ENCODE measurements at places on chromosomes 16 and 17.
A peak's percentile ranks its signal among the peaks of the same experiment; 100 is the strongest.

GRCh38 chr16:11909653-11910545 is 5.9 kb downstream of the GSPT1 start:
- no peak for DNase-seq

- no peak for DNase-seq
Observed at GRCh38 chr17:35245196-35245486, 2.3 kb downstream of the SLFN5 start.

GRCh38 chr17:37844158-37844976 is 79.8 kb upstream of the TBC1D3K start:
- DNase-seq = peak; percentile 54

- DNase-seq = no peak
Observed at GRCh38 chr16:9402293-9402860, 310.9 kb downstream of the HAPSTR1 start.

DNA sequence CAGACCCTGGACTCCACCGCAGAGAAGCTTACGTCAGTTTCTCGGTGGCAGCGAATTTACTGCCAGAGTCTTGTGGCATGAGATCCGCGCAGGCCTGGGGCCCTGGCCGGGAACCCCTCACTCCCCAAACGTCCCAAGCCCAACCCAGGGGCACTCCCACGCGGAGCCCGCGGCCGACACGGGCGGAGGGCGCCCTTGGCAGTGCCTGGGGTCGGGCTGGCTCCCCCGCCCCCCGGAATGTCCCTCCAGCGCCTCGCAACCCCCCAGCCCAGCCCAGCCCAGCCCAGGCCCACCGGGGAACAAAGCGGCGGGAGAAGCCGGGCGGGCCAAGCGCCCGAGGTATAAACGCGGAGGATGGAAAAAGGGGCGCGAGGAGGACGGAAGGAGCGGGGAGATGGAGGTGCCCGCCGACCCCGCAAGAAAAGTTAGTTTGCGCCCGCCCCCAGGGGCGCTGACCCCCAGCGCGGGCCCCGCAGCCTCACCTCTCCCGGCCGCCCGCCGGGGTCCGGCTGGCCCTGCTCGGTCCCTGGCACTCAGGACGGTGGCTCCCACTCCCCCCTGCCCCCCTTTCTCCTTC is 330 bp downstream of the CASKIN2 start:
- no peak for DNase-seq
